ENCODE measurements at places on chromosomes 3 and 15. TPM values are rescaled to one million over a fixed set of nuclear protein-coding genes. Genes with fewer than 3 reads are reported as not detected.

GRCh38 chr3:194683380-194683779 is 2.3 kb upstream of the FAM43A start:
- no peak overlapping the region for H3K4me3 ChIP-seq
- peaks cover 35% of the 10 kb centered on the region for H3K4me1 ChIP-seq
- no peak overlapping the region for H3K27ac ChIP-seq
- peaks cover 16% of the 10 kb centered on the region for H3K27me3 ChIP-seq

- H3K4me3 ChIP-seq = no peak overlapping the region
- H3K36me3 ChIP-seq = no peaks in the 10 kb centered on the region
- no peaks in the 10 kb centered on the region for H3K4me1 ChIP-seq
- H3K27me3 ChIP-seq = peaks cover 1% of the 10 kb centered on the region
- no peak overlapping the region for H3K27ac ChIP-seq
- no peak for DNase-seq
These were observed 28.7 kb upstream of the DAZL start for GRCh38 chr3:16633948-16634347.

DNA sequence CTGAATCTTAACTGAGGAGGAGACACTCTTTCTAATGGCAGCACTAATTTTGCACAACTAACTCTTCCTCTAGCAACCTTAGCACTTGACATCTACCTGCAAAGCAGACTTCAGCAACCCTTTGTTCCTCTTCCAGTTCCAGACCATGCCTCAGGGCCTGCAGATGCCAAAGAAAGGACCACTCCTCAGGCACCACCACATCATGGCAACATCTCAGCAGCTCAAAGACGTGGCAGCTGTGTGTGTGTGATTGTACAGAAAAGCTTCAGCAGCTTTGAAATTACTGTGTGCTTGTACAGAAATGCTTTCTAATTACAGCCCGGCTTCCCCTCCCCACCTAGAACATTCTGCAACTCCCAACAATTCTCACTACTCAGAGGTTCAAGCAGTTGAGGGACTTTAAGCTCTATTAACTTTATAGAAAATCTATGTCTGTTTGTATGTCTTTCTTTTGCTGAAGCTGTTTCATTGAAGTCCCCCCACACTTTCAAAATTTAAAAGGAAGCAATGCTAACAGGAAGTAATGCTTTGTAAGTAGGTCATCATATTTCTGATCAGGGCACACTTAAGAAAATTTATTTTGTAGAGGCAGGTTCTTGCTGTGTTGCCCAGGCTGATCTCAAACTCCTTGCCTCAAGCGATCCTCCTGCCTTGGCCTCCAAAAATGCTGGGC is 115.2 kb downstream of the CD47 start:
- H3K4me1 ChIP-seq = peaks cover 52% of the 10 kb centered on the region
- H3K27ac ChIP-seq = peak overlapping the region; percentile 53
- H3K27me3 ChIP-seq = no peaks in the 10 kb centered on the region
- no peaks in the 10 kb centered on the region for H3K36me3 ChIP-seq
- no peak for DNase-seq

The MYEF2 gene
- 25.7 TPM for total RNA-seq

The FSIP1 gene
- 0.36 TPM for total RNA-seq

The XCR1 gene
- not detected for total RNA-seq
